ENCODE measurements at places on chromosomes 16 and 17.
A peak's percentile ranks its signal among the peaks of the same experiment; 100 is the strongest.

DNA sequence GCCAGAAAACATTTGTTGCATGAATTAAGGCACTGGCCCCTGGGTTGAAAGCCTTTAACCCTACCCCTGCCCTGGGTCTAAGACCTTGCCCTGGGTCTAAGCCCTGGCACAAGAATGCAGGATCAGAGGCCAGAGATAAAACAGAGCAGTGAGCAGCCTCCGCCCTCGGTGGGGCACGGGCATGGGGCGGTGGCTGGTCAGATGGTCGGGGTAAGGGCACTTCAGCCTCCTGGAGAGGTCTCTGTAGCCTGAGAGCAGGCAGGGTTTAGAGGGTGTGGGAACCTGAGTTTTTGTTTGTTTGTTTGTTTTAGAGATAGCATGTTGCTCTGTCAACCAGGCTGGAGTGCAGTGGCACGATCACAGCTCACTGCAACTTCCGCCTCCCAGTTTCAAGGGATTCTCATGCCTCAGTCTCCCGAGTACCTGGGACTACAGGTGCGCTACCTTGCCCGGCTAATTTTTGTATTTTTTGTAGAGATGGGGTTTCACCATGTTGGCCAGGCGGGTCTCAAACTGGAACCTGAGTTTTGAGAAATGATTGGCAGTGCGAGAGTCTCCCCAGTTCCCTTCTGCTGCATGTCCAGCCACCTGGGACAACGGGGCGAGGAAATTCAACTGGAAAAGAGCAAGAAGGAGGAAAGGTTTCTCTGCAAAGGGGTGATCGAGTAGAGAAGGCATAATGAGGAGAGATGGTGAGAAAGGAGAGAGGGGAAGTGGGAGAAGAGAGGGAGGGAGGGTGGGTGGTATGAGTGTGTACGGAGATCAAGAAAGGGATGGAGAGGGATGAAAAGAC, 27.7 kb downstream of the TNS4 start:
- no peak for DNase-seq

DNA sequence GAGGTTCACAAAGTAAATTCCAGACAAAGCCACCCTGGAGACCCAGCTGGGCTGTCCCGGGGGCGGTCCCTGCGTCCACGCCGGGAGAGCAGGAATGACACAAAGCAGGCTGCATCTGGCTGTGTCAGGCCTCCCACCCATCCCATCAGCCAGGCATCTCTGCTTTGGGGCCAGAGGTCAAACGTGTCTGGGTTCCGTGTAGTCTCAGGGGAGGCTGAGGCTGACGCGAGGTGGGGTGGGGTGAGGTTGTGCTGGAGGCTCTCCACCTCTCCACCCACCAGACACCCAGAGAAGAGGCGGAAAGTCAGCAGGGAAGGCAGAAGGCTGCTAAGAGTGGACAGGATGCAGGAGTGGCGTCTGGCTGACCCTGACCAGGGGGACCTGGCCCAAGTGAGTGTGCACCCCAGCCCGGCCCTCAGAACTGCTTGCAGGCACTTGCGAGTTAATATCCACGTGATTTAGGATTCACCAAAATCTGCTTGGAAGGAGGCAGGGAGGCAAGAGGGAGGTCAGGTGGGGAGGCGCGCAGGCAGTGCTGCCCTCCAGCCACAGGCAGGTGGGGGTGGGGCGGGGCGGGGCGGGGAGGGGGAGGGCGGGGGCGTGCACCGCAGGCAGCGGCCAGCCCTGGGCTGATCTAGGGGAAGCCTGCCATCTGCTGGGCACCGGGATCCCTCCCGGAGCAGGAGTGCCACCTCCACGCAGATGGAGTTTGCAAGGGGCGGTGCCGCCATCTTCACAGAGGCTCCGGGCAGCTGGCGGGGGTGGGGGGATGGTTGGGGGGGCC, 44.3 kb downstream of the TBC1D16 start:
- DNase-seq, result peak; percentile 50

- no peak for DNase-seq
These were observed 30.2 kb upstream of the RASD1 start for GRCh38 chr17:17526369-17526768.

DNA sequence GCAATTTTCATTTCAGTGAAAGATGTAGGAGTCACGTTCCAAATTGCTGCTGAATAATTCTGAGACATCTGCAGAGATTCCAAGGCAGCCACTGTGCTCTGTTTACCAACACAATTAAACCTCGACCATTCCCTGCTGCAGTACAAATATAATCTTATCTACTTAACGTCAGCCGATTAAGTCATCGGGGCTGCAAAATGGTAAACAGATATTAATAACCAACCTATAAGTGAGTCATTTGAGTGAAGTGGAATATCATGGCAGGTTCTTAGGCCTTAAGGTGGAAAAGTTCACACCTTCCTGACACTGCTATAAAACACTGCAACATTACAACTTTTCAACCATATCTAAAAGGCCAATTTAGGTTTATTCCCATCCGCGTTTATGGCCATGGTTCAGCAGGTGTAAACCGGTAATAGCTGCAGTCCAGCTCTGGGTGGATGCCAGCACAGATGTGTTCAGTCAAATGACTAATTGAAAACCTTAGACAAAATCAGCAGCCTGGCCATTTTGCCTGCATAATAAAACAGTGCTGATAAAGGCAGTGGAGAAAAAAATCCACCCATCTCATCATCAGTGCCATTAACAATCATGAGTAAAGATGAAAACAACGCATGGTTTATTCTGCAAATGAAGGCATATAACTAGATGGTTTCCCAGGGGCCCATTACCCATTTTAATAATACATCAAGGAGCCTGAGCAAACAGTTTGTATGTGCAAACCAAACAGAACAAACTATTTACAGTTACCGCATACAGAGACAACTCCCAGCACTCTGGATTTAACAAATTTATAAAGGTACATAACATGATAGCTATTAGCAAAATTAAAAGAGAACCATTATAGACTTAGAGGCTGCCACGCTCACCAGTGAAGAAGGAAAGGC, 202.9 kb upstream of the IRX3 start:
- no peak for DNase-seq

GRCh38 chr16:66976746-66977145, 11.6 kb upstream of the CES4A start:
- DNase-seq, result no peak

DNA sequence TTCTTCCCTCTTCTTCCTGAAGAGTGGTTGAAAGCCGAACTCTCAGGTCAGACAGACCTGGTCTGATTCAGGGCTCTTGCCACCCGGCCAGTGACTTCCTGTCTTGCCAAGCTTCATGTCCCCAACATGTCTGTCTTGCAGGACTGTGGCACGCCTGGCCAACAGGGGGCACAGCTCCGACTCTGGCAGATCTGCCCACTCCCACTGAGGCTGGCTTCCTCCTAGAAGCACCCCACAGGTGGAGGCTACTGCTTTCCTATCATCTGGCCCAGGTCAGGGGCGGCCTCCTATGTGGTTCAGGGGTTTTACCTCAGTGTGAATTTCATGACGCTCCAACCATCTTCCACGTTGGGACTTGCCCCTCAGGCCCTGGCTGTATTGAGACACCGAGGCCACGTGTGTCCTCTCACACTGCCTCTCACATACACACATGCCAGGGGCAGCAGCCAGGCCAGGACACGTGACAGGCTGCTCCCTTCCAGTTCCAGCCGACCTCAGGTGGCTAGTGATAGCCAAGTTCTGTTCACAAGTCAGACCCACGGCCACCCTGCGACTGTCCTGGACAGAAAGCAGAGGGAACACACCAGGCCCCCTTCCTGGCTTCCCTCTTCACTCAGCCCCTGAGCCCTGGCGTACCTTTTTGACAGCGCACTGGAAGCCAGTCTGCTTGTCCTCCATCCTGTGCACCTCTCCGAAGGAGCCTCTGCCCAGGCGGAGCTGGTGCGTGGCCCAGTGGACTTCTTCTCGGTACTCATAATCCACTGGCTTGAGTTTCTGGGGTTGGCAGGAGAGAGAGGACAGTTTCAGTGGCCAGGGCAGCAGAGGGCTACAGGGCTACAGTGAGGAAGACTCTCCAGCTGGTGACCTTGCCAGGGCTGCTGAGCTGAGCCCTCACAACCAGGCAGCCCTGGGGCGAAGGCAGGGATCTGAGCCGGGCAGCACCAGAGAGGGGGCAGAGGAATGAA, 22.6 kb upstream of the SPATA32 start:
- no peak for DNase-seq

- peak; percentile 87 for DNase-seq
These were observed 2.5 kb upstream of the CCL2 start for GRCh38 chr17:34252444-34253138.

GRCh38 chr17:72306037-72306436, 185.2 kb downstream of the SOX9 start:
- no peak for DNase-seq

GRCh38 chr16:72604375-72604774, 432.4 kb upstream of the PMFBP1 start:
- DNase-seq, result no peak

DNA sequence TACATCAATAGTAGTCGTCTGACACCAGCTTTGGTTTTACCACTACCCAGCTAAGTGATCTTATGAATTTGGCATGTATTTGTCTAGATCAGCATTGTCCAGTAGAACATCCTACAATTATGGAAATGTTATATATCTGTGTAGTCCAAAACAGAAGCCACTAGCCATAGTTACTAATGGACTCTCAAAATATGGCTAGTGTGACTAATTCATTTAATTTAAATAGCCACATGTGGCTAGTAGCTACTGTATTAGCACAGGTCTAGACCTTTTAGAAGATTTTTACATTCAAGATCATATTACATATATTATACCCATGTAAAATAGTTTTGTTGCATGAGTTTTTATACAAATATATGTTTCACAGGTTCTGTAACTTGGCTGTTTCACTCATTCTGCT, 27.0 kb upstream of the NFAT5 start:
- no peak for DNase-seq

DNA sequence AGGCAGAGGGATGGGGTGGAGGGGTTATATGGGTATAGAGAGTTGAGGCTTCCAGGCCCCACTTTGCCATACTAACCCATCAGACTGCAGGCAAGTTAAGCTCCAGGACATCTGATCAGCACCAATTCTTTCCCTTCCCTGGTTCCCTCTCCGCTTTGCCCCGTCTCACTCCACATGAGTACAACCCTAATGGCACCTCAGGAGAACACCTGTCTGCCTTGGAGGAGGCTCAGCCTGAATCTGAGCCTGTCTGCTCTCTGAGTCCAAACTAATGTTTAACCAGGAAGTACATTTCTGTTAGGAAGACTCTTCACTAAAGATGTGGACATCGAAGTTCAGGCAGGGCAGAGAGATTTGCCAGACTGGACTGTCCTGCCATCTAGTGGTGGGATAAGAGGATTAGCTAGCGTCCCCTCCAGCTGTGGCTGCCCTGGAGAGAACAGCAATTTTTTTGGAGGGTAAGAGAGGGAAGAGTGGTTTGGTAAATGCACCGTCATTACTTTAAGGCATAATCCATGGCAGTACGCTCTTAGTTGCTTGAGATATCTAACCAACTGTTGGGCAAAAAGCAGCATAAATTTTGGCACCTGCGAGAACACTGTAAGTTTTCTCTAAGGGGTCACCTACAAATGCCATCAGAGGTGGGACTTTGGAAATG, 29.2 kb upstream of the LRRC75A start:
- DNase-seq, result peak; percentile 83

- DNase-seq, result no peak
These were observed 141.2 kb upstream of the ZFHX3 start for GRCh38 chr16:73189136-73189535.

- no peak for DNase-seq
These were observed 450.0 kb downstream of the PMP22 start for GRCh38 chr17:14815079-14815478.

- no peak for DNase-seq
These were observed 949.7 kb upstream of the EEF2KMT start for GRCh38 chr16:6047325-6047724.

DNA sequence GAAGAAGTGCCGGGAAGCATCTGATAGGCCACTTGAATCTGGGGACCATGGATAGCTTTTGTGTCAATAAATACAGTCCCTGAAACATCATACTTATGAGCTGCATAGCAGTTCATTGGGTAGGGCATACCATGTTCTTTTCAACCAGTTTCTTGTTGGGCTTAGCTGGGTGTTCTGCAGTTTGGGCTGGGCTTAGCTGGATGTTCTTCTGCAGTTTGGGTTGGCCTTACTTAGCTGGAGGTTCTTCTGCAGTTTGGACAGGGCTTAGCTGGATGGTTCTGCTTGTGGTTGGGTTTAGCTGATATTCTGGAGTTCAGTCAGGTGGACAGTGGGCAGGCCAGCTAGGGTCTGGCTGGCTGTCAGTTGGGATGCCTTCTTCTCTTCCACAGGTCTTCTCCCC, 52.1 kb downstream of the LCMT1 start:
- DNase-seq, result no peak

DNA sequence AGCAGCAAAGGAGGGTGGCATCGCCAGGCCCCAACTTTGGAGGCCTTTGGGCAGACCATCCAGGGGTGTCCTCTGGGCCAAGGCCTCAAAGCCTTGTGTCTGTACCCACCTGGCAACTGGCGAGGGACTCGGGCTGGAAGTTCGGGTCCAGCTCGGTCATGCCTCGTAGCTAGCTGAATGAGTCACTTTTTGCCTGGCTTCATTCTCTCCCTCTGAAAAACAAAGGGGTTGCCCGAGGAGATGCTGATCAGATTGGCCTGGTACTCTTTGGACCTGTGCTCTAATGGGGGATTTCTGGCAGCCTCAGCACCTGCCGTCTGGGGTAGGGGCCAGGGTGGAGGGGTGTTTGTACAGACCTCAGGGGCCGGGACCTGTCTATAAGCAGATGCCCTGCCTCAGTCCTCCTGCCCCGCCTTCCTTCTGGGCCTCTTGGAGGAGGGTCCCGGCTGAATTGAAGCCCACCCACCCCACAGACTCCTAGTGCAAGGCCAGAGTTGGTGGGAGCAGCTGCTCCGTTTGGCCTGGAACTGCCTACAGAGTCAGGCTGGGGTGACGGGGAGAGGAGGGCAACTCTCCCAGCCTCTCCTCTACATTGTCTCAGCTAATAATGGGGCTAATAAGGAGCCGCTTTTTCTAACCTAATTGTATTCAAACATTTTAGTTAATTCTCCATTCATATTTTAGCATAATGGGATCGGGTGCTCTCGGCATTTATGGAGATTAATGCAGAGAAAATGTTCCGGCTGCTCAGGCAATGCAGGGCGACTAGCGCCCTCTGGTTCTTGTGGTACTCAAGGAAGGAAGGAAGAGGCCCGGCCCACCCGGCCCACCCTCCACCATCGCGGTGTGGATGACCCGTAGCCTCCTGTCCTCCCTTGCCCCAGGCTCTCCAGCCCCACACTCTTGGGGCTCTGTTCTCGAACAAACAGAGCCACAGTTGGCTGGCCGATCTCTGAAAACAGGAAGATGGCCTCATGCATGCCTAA, 21.4 kb upstream of the ABCC3 start:
- no peak for DNase-seq

DNA sequence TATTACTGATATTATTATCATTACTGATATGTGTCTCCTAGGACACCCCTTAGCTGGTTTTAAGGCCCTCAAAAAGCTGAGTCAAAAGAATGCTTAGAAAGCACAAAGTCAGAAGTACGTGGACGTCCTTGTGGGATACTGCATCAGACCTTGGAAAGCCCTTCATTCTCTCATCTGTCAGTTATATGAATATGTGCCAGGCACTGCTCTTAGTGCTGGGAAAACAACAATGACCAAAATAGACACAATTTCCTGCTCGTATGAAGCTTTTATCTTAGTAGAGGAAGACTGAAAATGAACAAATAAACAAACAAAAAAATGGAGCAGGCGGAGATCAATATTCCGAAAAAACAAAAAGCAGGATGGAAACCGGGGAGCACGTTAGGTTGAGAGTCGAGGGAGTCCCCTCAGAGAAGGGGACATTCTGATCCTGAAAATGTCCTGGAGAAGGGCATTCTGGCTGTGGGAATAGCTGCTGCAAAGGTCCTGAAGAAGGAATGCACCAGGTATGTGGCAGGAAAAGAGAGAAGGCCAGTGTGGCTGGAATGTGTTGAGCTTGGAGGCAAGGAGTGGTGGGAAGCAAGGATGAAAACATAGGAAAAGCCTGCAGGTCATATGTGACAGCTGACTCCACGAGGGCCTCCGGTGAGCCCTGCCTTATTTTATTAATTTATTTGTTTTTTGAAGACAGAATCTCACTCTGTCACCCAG, 15.5 kb upstream of the TMEM94 start:
- no peak for DNase-seq

Data from astrocyte of the cerebellum (primary cell).